ENCODE measurements at places on chromosomes 2 and 18.

GRCh38 chr2:226427538-226428307 lies 371.9 kb downstream of the IRS1 start:
- peak; percentile 96 for DNase-seq

DNA sequence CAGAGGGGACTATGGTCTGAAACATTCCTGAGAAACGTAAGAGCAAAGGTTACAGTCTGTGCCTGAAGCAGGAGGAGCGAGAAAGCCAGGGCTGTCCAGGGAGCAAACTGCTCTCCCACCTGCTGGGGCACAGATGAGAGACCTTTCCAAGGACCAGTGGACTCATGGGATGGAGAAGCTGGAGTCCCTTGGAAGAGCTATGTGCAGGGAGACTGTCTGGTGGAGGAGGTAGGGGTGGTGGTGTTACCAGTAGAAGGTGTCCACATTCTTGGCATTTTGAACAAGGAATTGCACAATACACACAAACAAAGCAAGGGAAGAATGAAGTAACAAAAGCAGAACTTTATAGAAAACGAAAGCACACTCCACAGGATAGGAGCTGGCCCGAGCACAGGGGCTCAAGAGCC lies 97.9 kb upstream of the CYRIA start:
- DNase-seq = no peak

- no peak for DNase-seq
These were observed 41.2 kb downstream of the HADHB start for GRCh38 chr2:26285931-26286330.

DNA sequence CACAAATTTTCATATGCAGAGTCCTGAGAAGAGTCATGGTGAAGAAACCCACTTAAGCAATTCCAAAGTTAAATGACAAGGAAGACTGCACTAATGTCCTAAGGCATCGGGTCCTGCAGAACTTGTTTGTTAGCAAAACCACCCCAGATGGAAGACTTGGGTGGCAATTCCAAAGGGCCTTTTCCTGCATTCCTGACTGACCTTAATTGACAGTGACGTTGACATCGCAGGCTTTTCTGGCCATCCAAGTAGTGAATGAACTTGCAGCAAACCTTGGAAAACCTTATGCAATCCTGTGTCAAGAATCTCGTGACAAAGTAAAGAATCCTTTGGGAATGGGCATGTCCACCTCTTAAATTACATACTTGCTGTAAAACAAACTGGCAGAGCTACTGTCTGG lies 112.5 kb upstream of the SH3BP4 start:
- DNase-seq = peak; percentile 50

DNA sequence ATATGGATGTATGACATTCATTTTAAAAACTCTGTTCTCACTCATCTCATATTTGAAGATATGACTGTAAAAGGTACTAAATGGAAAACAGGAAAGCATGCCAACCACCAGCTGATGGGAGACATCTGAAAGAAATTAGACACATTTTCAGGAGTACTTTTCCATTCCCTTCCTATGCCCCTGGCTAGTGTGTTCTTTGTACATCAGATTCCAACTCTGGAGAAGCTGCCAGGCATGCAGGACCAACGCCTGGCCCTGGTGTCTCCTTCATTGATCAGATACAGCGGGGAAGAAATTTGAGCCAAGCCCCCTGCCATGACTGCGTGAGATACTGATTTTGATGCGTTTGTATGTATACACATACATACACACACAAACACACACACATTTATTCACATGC lies 599.0 kb upstream of the SYT4 start:
- no peak for DNase-seq

DNA sequence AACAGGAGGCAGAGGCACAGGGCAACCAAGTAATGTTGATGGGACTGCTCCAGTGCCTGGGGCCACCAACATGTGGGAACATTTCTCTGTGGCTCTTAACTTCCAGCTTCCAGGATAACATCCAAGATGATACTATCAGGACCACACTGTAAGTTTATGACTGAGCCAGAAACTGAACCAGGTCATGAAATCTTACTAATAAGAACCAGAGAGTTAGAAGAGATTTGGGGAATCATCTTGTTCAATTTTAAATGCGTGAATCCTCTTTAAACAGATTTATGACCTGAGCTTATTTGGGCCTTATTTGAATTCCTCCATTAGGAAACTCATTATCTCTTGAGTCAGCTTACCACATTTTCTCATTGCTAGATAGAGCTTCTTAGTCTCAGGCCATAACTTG lies 45.0 kb downstream of the MAP2 start:
- DNase-seq = no peak

GRCh38 chr18:49845629-49846360 lies 32.5 kb upstream of the ACAA2 start:
- DNase-seq = no peak

DNA sequence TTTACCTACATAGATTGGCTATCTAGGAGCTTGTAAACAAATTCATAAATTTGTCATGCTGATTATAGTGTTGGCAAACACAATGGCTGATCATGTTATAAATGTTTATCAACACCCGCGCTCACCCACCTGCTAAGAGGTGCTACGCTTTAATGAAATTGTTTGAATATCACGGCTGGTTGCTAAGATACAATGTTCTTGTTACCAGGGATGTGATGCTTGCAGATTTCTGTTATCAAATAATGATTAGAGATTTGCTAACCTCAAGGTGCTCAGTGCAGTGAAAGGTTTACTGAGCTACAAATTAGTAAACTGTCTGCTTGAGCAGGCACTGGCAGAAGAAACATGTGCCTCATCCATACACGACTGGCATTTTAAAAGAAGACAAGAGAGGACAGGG lies 160.0 kb upstream of the ZEB2 start:
- no peak for DNase-seq

DNA sequence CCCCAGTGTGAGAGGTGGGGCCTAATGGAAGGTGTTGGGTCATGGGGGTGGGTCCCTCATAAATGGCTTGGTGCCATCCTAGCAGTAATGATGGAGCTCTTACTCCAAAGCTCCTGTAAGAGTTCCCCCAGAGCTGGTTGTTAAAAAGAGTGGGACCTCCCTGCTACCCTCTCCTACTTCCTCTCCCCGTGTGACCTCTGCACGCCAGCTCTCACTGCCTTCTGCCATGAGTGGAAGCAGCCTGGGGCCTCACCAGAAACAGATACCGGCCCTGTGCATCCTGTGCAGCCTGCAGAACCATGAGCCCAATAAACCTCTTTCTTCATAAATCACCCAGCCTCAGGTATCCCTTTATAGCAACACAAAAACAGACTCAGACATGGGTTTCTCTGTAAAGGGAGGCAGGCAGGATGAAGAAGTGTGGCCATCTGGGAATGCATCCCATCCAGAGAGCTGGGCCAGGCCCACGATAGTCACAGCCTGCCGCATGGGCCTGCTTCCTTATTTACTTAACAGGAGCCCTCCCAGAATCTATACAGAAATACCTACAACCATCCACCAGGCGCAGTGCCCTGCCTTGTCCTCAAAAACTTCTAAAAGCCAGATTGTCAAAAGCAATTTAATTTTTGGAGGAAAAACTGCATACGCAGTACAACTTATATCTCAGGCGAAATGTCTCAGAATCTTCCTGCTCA lies 7.5 kb downstream of the PRLH start:
- DNase-seq = no peak

DNA sequence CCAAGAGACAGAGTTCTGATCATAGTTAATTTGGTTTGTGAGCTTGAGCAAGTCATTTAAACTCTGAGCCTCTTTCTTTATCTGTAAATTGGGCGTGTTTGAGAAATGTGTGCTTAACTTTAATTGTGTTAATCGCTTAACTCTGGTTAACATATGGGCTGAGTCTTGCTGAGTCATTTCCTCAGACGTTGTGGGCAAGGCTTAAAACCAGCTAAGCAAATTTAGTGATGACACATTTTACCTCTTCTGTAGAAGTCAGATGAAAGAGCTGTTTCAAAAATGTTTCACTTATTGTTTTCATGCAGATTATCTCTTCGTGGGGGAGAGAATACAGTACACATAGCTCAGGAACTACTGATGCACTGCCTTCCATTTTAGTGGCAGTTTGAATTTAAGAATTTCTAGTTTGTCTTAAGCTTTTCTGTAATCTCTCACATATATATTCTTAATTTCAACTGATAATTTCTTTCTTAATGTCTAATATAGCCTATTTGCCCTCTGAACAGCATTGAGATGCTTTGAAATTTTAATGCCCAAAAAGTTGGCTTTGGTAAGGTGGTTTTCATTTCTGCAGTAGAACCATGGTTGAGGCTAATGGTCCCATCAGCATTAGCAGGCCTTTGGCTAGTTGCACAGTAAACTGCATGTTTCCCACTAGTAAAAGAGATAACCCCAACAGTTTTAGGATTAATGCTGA lies 34.9 kb downstream of the RAB10 start:
- peak; percentile 91 for DNase-seq

DNA sequence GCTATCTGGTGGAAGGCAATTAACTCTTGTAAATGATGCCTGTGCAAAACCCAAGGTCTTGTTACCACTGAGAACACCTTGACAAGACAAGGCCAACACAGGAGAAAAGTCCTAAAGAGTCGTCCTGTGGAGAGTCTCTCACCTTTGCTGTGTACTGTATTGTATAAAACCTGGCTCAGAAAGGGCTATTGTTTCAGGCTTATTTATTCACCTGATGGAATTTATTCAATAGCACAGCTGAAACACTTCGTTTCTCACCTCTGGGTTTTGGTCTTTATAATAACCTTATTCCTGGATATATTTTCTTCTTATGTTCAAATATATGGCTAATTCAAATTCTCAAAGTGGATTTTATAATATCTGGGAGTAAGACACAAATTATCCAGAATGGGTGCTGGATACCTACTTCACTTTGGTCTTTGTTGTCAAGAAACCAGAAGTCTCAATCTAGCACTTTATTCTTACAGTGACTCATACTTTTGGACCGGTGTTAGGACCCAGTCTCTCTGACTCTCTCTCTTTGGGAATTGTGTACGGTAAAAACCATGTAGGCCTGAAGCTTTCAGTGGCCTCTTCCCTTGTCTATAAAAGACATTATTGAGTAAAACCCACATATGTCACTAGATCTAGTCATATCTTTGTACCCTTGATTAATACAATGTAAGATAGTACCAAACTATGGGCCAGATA lies 16.1 kb upstream of the STAT4 start:
- DNase-seq = no peak

DNA sequence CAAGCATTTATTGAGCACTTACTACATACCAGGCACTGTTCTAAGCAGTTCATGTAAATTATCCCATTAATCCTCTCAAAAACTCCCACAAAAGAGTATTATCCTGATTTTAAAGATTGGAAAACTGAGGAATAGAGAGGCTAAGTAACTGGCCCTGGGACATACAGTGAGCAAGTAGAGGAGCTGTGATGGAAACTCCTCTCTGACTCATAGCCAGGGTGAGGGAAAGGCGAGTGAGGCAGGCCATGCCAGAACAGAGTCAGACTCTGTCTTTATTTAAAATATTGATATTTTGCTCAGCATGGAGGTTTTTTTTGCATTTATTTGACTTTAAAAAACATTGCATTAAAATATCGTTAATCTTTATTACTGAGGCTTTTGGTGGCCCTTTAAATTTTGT lies 208.0 kb downstream of the LOXHD1 start:
- DNase-seq = no peak

- DNase-seq = peak; percentile 67
These were observed 101.9 kb downstream of the USP34 start for GRCh38 chr2:61368687-61369665.

DNA sequence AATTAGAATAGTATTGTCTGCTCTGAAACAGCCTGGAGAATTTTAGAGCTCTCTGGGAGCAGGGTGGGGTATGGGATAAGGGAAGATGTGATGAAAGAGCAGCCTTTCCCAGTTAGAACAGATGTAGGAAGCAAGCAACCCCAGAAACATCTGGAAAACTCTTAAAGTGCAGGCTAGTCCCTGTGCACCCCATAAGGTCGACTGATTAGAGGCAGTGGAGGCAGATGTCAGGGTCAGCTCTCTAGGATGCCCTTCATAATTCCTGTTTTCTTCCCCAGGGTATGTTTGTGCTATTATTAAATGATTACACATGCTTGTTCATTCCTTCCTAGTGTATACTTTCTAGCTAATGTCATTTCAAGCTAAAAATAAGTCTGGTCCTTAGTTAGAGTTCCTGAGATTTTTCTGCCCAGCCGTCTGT lies 41.7 kb downstream of the PTPRM start:
- peak; percentile 56 for DNase-seq

- DNase-seq = no peak
These were observed 26.5 kb upstream of the PXDN start for GRCh38 chr2:1770566-1771380.

GRCh38 chr2:118983915-118984314 lies 41.9 kb downstream of the MARCO start:
- DNase-seq = no peak

- no peak for DNase-seq
These were observed 5.0 kb upstream of the PROC start for GRCh38 chr2:127413200-127413599.

DNA sequence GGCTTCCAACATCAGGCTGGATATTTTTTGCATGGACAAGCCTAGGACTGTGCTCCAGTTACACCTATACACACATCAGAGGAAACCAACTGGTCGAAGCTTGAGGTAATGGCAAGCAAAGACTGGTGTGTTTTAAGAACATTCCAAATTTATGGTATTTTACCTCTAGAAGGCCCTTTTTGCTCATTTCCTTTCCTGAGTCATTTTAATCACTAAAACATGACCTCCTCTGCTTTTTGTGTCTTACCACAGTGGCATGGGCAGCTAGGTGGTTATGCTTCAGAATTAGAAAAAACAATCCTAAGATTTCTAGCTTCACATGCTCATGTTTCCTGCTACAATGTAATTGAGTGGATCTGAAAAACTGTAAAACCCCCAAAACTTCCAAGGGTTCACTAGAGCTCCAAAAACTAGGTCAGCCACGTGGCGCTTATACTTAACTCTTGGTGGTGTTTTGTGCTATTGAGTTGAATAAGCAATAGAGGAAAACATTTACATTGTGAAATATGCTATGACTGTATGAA lies 30.6 kb upstream of the CHRNA1 start:
- DNase-seq = peak; percentile 65

GRCh38 chr2:73260338-73260984 lies 23.8 kb downstream of the FBXO41 start:
- DNase-seq = peak; percentile 13

GRCh38 chr2:9247786-9248185 lies 41.2 kb downstream of the ASAP2 start:
- DNase-seq = no peak

GRCh38 chr2:239377591-239377990 lies 23.2 kb downstream of the HDAC4 start:
- no peak for DNase-seq

- DNase-seq = peak; percentile 84
These were observed 506.1 kb upstream of the FAM98A start for GRCh38 chr2:34105006-34105767.

DNA sequence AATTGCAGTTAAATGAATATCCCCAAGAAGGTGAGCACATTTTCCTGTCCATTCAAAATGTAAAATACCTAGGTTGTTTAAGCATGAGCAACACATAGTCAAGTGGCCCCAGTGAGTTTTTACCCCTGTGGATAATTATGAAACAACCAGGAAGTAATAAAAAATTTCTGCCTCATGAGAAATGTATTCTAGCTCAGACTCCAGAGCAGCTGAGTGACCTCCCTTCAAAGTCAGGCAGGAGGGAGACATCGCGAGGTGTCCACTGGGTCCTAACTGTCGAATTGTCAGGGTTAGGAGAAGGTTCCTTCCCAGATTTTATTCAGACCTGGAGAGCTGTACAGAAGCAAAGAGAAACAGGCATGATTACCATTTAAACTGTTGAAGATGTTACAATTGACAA lies 416.6 kb upstream of the SMIM21 start:
- no peak for DNase-seq

Data from astrocyte (in vitro differentiated cells and primary cell).